ENCODE measurements at places on chromosomes 7 and 10. TPM values are rescaled to one million over a fixed set of nuclear protein-coding genes. Genes with fewer than 3 reads are reported as not detected.

Gene PCLO
- 25.2 TPM for total RNA-seq

Gene UBE2H
- total RNA-seq = 78.4 TPM

Gene CYP17A1
- 12.8 TPM for total RNA-seq

Gene GRB10
- total RNA-seq = 54.3 TPM

Gene THSD7A
- 9.9 TPM for total RNA-seq

Gene UROS
- 49.0 TPM for total RNA-seq

Gene ANKRD22
- 2.8 TPM for total RNA-seq

Gene SPDYE6
- 0.85 TPM for total RNA-seq

Gene MGAM2
- total RNA-seq = 0.36 TPM

Gene GGCT
- total RNA-seq = 14.7 TPM

Gene PAX4
- total RNA-seq = not detected

Gene SVOPL
- total RNA-seq = not detected

Gene OPALIN
- total RNA-seq = not detected

Gene SLK
- total RNA-seq = 55.8 TPM

Gene ARID5B
- 90.1 TPM for total RNA-seq

Gene RHEB
- 59.3 TPM for total RNA-seq

Gene CRPPA
- total RNA-seq = 3.7 TPM

Gene SCIN
- 12.2 TPM for total RNA-seq

Gene ELN
- total RNA-seq = 34.7 TPM

Gene ANKRD61
- total RNA-seq = 0.74 TPM

Gene TMEM270
- 4.9 TPM for total RNA-seq

Gene NPTX2
- 5.2 TPM for total RNA-seq

Gene EN2
- not detected for total RNA-seq

Gene AKR1C4
- not detected for total RNA-seq

Gene FAM241B
- total RNA-seq = 6.8 TPM

Gene SORCS1
- total RNA-seq = 14.4 TPM

Gene IFIT2
- 4.1 TPM for total RNA-seq

Gene FAM25A
- not detected for total RNA-seq

Gene NUP205
- total RNA-seq = 33.1 TPM

Gene PNLIPRP1
- not detected for total RNA-seq

Gene FAM204A
- 35.8 TPM for total RNA-seq

Gene FAM180A
- total RNA-seq = 6.9 TPM

Gene TFEC
- 0.85 TPM for total RNA-seq

Gene ARHGAP22
- 8.6 TPM for total RNA-seq

Gene CYTH3
- 12.3 TPM for total RNA-seq

Gene DYNC1I1
- total RNA-seq = 5.1 TPM

Gene ESYT2
- 75.1 TPM for total RNA-seq

Gene HERPUD2
- 25.3 TPM for total RNA-seq

Gene MYO3A
- total RNA-seq = not detected

Measured in prostate gland (tissue), 2 donors.